Neural progenitor cell (in vitro differentiated cells): ENCODE measurements at places on chromosomes 2 and 18. TPM values are rescaled to one million over a fixed set of nuclear protein-coding genes. Genes with fewer than 3 reads are reported as not detected.

GRCh38 chr2:123077101-123077500 lies 948.0 kb upstream of the CNTNAP5 start:
- no peaks in the 10 kb centered on the region for H3K36me3 ChIP-seq
- H3K4me1 ChIP-seq = peaks cover 6% of the 10 kb centered on the region
- H3K4me3 ChIP-seq = no peak overlapping the region
- H3K27ac ChIP-seq = no peak overlapping the region
- peak; percentile 5 for DNase-seq
- no peaks in the 10 kb centered on the region for H3K27me3 ChIP-seq

- no peaks in the 10 kb centered on the region for H3K27me3 ChIP-seq
- no peak overlapping the region for H3K27ac ChIP-seq
- H3K36me3 ChIP-seq = no peaks in the 10 kb centered on the region
Measured at GRCh38 chr2:134191835-134192234, 62.0 kb upstream of the MGAT5 start.

The CLEC4F gene
- not detected in 2 replicates for total RNA-seq

The ASB18 gene
- not detected in 2 replicates for total RNA-seq

GRCh38 chr18:31562726-31563125 lies 29.0 kb upstream of the TTR start:
- no peak overlapping the region for H3K27ac ChIP-seq
- H3K4me3 ChIP-seq = no peak overlapping the region
- H3K4me1 ChIP-seq = peaks cover 8% of the 10 kb centered on the region
- no peaks in the 10 kb centered on the region for H3K27me3 ChIP-seq
- H3K36me3 ChIP-seq = no peaks in the 10 kb centered on the region
- peak; percentile 10 for DNase-seq

DNA sequence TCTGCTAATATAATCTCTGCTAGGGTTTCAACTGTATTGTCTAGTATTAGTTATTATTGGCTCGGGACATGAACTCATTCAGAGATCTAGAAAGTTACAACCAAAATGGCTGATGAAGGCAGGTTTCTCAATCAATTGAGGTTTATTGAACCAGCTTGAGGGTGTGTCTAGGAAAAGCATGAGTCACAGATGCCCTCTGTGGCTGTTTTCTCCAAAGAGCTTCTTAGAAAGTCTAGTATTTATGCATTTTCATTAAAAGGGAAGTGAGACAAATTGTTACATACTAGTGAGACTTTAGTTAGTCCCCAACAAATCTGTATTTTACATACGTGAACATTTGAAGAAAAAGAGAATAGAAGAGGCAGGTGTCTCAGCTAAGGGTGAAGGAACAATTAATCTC lies 23.0 kb upstream of the RTTN start:
- no peaks in the 10 kb centered on the region for H3K4me1 ChIP-seq
- no peak overlapping the region for H3K27ac ChIP-seq
- H3K36me3 ChIP-seq = no peaks in the 10 kb centered on the region
- no peak for DNase-seq
- H3K27me3 ChIP-seq = no peaks in the 10 kb centered on the region

- no peak overlapping the region for H3K4me3 ChIP-seq
- no peak for DNase-seq
- no peaks in the 10 kb centered on the region for H3K36me3 ChIP-seq
- no peaks in the 10 kb centered on the region for H3K27me3 ChIP-seq
- no peaks in the 10 kb centered on the region for H3K4me1 ChIP-seq
Measured at GRCh38 chr2:160465002-160465401, 28.6 kb downstream of the RBMS1 start.

- H3K4me1 ChIP-seq = peaks cover 56% of the 10 kb centered on the region
- no peak overlapping the region for H3K4me3 ChIP-seq
- no peaks in the 10 kb centered on the region for H3K27me3 ChIP-seq
- H3K27ac ChIP-seq = no peak overlapping the region
Measured at GRCh38 chr2:128640845-128641360, 322.2 kb upstream of the HS6ST1 start.

The MBP gene
- total RNA-seq = 0.64 and 2.1 TPM in 2 replicates

- H3K36me3 ChIP-seq = no peaks in the 10 kb centered on the region
- H3K4me1 ChIP-seq = peaks cover 22% of the 10 kb centered on the region
- H3K27me3 ChIP-seq = no peaks in the 10 kb centered on the region
- H3K4me3 ChIP-seq = no peak overlapping the region
- H3K27ac ChIP-seq = no peak overlapping the region
- DNase-seq = no peak
Measured at GRCh38 chr2:233380132-233380895, 26.0 kb downstream of the DGKD start.
